ENCODE measurements at places on chromosomes 11 and 22.
A peak's percentile ranks its signal among the peaks of the same experiment; 100 is the strongest.

- DNase-seq: peak; percentile 84
Observed at GRCh38 chr11:129750343-129751292, 65.0 kb upstream of the TMEM45B start.

- peak; percentile 23 for DNase-seq
Observed at GRCh38 chr11:39817241-39817640, 1642.2 kb downstream of the LRRC4C start.

GRCh38 chr11:94871491-94872185 lies 101.7 kb downstream of the CWC15 start:
- DNase-seq: no peak

GRCh38 chr11:69319255-69320106 lies 25.5 kb downstream of the MYEOV start:
- DNase-seq: no peak

DNA sequence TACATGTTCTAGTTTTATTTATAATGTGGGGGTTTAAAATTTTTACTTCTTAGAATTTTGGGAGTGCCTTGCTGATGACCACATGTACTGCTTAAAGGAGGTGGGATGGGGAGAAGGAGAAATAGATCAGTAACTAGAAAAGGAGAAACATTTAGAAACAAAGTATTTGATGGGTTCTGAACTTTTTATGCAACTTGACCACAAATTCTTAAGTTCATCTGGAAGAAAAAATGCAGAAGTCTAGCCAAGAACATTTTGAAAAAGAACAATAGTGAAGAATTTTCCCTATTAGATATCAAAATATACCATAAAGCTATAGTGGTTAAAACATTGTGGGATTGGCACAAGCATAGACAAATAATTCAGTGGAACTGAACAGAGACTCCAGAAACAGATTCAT lies 73.3 kb upstream of the AMPD3 start:
- DNase-seq: no peak

DNA sequence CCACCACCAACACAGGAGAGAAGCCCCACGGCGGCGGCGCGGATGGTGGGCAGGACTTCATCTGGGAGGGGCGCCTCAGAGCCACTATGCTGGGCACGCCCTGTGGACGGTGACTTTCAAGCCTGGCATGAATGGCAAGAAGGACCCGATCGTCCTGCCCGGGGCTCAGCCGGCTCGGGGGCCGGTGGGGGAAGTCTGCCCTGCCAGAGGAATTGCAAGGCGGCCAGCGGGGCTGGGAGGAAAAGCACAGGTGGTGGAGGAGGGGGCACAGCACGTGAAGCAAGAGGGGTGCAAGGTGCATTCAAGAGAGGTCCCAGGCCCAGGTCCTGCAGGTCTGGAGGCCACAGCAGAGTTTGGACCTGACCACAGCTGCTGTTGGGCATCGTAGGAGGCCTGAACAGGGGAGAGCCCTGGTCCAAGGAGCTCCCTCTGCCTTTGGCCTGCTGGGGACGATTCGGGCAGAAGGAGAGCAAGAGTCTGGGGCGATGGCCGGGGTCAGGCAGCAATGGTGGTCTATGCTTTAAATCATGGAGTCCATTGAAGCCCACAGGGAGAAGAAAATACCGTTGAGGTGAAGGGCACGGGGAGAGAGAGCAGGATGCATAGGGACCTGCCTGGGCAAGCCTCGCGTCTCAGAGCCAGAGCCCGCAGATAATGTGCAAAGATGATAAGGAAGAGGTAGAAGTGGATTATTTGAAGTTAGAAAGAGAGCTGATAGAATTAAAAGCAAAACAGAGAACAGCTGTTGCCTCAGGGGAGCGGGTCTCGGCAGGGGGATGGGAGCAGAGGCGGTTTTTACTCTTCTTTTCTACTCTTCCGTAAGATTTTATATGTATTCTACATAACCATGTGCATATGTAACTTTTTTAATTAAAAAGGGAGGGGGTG lies 82.6 kb upstream of the SHISAL1 start:
- DNase-seq: peak; percentile 15

GRCh38 chr11:67382276-67383136 lies 9.1 kb upstream of the CLCF1 start:
- no peak for DNase-seq

GRCh38 chr11:36326524-36327419 lies 30.7 kb downstream of the PRR5L start:
- no peak for DNase-seq

DNA sequence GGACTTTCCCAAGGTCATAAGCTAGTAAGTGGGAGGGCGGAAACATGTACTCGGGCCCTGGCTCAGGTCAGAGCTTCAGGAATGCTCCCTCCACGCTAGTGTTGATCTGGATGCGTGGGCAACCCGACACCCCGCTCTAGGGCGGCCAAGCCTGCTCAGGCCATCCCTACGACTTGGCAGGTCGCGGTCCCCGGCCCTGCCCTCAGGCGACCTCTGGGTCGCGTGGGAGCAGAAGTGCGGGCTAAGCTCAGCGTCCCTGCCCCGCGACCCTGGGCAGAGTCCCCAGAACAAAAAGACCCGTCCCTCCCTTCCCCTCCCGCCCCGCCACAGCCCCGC lies 781 bp upstream of the TEF start:
- DNase-seq: no peak

- peak; percentile 96 for DNase-seq
Observed at GRCh38 chr22:50474710-50475651, at the start of gene SBF1. Gene SBF1 (minus strand): TSS chr22:50475035. CDS start chr22:50474840, 195 bp downstream.

GRCh38 chr11:20248121-20248772 lies 88.0 kb upstream of the DBX1 start:
- no peak for DNase-seq

DNA sequence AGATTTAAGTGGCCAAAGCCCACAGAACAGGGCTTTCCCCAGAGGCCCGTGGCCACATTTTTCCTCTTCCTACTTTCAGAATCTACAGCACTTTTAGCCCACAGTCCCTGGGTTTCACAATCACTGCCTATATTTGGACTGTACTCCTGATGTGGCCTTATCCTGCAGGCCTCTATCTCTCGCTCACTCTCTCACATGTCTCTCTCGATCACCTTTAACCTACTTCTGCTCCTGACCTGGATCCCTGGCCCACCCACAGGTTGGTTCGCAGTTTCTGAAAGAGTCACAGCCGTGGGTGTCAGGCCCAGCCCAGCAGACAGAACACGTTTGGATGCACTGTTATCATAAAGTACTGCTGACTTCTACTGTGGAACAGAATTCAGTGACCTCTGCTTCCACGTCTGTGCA lies 55.5 kb downstream of the LARGE1 start:
- no peak for DNase-seq

DNA sequence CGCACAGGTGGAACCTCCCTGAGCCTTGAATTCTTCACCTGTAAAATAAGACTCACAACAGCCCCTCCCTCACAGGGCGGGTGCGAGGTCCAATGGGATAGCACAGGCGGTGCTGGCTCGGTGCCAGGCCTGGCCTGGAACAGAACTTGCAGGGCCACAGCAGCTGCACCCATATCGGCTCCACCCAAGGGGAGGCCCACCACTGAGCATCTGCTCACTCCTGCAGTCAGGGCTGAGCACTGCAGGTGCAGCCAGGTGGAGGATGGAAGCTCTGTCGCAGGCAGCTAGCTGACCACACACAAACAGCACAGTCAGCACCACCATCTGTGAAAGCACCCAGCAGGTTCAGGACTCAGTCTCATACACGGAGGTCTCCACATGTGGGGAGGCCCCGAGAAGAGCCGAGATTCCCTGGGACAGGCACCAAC lies 19.6 kb downstream of the VPS37C start:
- DNase-seq: no peak

GRCh38 chr11:6682591-6682935 lies 577 bp downstream of the MRPL17 start:
- DNase-seq: no peak

DNA sequence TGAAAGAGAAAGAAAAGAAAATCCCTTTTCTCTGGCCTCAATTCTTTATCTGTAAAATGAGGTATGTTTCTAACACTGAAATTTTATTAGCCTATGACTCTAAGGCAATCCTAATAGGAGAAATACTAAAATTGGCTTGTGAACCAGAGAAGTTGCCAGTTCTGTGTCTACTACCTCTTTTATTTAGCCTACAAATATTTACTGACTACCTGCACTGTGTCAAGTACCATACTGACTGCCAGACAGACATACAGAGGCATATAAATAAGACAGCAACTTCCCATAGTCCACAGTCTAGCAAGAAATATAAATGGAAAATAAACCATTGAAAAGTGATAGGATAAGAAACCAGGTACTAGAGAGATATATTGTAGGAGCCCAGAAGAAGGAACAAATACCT lies 2.4 kb upstream of the SOX6 start:
- no peak for DNase-seq

DNA sequence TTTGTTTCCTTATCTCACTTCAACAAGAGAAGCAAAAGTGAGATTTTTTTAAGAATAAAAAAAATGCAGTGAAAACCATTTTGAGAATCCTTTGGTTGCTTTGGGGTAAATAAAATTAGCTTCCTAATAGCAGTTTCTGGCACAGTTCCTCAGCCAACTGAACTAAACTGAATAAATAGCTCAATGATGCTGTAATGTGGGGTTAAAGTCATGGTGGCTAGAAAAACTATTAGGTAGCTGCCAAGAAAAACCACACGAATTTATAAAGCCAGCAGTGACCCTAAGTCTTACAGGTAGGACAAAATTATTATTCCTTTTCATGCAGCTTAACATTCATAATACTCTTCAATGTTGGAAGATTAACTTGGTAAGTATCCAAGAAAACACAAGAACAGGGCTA lies 142.4 kb downstream of the APIP start:
- DNase-seq: no peak

GRCh38 chr11:2518983-2519340 lies 74.2 kb downstream of the KCNQ1 start:
- DNase-seq: no peak

DNA sequence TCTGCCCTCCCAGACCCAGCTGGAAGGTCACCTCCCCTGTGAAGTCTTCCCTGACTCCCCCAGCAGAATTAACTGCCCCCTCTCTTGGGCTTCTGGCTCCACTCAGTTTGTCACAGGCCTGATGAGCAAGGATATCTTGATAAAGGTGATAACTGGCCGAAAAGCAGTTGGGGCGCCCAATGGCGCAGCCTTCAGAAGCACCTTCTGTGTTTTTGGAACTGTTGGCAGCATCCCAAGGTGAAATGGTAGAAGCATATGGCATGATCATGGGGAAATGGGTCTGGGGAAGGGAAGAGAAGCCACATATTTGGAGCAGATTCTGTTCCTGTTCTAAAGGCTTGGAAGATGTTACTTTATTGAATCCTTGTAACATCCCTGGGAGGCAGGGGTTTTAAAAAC lies 2.8 kb upstream of the TAB1 start:
- DNase-seq: no peak

GRCh38 chr22:46863794-46864193 lies 101.3 kb downstream of the TBC1D22A start:
- DNase-seq: no peak

GRCh38 chr11:65591939-65592857 lies 3.4 kb downstream of the KCNK7 start:
- DNase-seq: no peak

- no peak for DNase-seq
Observed at GRCh38 chr22:48137640-48138039, 1375.2 kb downstream of the TBC1D22A start.

- no peak for DNase-seq
Observed at GRCh38 chr11:64897381-64898075, 19.1 kb upstream of the EHD1 start.

GRCh38 chr11:80532633-80533232 lies 1091.9 kb upstream of the TENM4 start:
- no peak for DNase-seq

- DNase-seq: no peak
Observed at GRCh38 chr11:12786891-12787290, 112.7 kb downstream of the TEAD1 start.

DNA sequence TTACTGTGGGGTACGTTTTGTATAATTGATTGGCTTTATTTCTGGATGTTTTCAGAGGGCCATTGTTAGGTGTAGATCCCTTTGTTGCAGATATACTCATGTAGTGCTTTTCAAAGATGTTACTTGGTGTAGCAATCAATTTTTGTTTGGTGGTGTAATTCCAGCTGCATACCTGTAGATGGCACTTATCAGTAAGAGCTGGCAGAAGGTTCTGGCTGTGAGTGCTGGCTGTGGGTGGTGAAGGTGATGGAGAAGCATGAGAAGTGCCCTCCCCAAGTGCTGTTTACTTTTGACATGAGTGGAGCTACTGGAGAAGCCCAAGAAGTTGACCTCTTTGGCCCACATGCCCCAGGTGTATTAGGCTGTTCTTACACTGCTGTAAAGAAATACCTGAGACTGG lies 1074.9 kb downstream of the FAM181B start:
- DNase-seq: peak; percentile 37

- no peak for DNase-seq
Observed at GRCh38 chr22:22362936-22363335, 118.3 kb downstream of the VPREB1 start.

GRCh38 chr11:27473017-27473406 lies 422 bp upstream of the LGR4 start:
- DNase-seq: no peak

- no peak for DNase-seq
Observed at GRCh38 chr22:44759001-44759400, 6.6 kb downstream of the ARHGAP8 start.

DNA sequence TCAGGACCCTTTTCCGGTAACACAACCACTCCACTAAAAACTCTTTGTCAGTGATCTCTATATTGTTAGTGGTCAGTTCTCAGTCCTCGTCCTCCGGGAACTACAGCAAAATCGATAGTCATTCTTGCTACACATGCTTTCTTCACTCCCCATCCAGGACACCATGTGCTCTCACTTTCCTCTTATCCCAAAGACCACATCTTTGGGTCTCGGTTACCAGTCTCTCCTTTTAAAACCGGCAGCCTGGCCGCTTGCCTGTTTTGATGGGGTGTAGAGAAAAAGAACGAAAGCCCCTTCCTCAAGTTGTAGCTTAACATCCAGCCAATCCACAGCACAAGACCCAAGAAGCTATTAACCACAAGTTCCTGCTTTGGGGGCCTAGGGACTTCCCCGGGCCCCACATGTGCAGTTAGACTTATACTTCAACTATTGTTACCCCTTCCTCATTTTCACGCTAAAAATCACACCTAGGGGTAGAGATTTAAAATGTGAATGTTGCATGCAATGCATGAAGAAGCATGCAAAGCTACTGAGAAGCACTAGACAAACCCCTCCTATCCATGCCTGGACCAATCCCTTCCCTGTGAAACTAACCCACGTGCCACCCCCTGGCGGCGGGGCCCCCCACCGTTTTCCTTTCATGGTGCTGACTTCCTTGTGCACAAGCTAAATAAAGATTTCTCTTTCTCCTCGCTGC lies 1.5 kb upstream of the TOLLIP start:
- DNase-seq: no peak

DNA sequence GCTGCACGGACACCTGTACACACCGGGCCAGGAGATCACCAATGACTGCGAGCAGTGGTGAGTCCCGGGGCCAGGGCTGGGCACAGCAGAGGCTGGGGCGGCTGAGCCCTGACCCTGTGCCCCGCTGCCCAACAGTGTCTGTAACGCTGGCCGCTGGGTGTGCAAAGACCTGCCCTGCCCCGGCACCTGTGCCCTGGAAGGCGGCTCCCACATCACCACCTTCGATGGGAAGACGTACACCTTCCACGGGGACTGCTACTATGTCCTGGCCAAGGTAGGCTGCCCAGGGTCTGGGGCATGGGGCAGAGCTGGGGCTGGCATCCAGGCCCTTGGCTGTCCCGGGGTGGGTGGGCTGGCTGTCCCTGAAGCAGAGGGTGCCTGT lies 7.7 kb downstream of the MUC2 start:
- no peak for DNase-seq

GRCh38 chr11:23509821-23510220 lies 649.5 kb upstream of the CCDC179 start:
- DNase-seq: no peak

Data from left lung (tissue), 14 donors.